CD4-positive, alpha-beta T cell treated with Interferon alpha-2 for 1 hour (primary cell): ENCODE measurements at places on chromosomes 6 and 20.

DNA sequence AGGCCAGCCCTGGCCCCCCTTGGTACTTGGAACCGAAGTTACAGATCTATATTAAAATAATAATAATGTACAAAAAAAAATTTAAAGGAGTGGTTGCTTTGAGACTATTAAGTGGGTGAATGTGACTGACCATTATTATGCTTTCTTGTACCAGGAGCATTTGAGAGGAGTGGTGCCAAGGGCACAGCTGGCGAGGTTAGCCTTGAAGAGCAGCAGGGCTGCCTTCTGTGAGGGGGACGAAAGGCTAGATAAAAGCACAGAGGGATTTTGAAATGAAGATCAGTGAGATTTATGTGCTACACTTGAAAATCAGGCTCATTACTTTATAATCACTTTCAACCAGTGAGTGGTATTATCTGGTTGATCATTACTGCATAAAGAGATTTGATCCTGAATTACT is 48.6 kb downstream of the FIG4 start:
- no peak for DNase-seq

DNA sequence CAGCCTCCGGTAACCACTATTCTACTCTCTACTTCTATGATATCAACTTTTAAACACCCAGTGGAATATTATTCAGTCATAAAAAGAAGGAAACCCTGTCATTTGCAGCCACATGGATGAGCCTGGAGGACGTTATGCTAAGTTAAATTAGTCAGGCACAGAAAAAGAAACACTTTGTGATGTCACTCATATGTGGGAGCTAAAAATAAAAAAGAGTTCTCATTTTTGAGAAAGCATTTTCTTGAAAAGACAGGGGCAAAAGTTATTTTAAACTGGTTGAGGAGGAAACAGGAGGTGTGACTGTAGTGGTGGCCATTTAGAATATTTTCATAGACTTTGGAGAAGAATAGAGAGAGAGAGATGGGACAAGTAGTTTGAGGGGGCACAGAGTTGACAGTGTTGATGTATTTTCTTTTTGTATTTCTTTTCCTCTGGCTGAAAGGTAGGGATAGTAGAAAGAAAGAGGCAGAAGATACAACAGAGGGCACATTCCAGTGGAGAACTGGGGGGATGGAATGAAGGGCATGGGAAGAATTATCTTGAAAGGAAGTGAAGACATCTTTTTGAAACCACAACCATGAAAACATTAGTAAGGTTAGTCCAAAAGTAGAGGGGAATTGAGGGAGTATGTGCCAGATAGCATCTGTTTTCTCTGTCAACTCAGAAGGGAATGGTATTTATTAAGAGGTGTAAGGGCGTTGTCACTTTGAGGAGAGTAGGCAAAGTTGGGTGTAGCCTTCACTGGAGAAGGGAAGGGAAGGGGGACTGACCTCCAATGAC is 181.3 kb upstream of the GMDS start:
- DNase-seq, result no peak

GRCh38 chr20:32354592-32355416 is 3.3 kb upstream of the ASXL1 start:
- no peak for DNase-seq

DNA sequence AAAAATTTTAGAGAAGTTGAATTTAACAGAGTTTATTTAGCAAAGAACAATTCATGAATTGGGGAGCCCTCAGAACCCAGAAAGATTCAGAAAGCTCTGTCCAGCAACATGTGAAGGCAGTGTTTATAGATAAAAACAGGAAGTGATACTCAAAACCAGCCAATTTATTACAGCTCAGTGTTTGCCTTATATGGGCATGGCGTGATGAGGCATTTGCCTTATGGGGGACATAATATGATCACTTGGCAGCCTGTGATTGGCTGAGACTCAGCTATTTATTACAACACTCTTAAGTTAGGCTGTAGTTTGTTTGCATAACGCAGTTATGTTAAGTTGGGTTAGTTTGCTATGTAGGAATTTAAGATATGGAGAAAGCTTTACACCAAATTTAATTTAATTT is 11.5 kb downstream of the HLA-DPA1 start:
- no peak for DNase-seq

- no peak for DNase-seq
Observed at GRCh38 chr20:52975803-52976531, 3.8 kb downstream of the TSHZ2 start.

GRCh38 chr6:10478187-10479040 is 42.7 kb upstream of the GCNT2 start:
- DNase-seq, result peak; percentile 42

DNA sequence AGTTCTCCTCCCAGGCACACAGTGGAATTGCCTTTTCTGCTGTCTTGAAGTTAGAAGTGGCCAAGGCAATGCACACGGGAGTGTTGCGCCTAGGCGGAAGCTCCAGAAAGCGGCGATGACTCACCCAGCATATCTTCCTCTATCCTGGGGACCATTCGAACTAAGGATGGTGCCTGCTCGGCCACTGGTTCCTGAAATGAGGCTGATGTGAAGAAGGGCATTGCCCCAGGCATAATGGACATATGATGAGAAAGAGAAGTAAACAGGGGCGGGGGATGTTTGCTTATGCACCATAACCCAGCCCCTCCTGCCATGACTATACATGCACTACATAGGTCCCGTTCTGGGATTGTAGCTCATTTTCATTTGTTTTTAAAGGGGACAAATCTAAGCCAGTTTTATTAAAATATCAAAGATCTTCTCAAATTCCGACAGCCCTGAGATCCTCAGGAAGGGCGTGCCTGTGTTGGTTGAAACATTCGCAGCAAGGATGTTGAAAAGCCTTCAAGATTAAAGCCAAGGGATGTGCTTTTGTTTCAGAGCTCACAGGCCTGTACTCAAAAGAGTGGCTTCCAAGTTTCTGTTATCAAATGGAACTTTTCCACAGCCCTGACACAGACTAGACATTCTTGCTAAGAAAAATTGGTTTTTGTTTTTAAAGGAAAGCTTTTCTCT is 218.5 kb downstream of the LY86 start:
- peak; percentile 70 for DNase-seq
